Hypothalamus (tissue), 51 donors: ENCODE measurements at places on chromosomes 4 and X.

DNA sequence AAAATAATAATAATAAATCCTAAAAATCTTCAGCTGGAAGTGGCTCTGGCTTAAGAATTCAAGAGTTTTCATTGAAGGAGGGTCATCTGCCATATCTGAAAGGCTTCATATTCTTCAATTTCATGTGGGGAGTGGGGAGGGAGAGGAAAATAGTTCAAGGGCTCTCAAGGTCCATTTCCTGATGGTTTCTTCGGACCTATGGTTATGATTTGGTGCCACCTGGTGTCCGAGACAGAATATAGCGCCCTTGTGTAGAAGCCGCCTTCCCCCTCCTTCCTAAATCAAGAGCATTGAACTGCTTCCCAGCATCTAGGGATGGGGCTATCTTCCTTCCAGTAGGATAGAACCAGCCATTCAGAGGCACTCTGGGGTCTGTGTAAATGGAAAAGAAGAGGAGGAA, 34.3 kb downstream of the NLGN3 start:
- DNase-seq, result no peak

DNA sequence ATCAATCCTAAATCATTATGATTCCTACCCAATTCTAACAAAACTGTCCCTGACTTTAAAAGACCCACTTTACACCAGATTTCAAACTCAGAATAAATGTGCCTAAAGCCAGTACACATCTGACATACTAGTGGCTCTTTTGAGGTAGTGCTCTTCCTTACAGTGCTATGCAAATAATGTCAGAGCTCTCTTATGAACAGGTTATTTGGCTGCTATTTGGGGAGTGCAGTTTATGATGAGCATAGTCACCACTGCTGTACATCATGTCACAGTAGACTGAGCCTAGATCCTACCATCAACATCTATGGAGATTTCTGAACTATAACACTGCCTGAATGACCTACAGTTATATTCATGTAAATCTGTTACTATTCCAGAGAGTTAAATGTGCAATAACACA, 50.4 kb upstream of the PAGE5 start:
- no peak for DNase-seq

DNA sequence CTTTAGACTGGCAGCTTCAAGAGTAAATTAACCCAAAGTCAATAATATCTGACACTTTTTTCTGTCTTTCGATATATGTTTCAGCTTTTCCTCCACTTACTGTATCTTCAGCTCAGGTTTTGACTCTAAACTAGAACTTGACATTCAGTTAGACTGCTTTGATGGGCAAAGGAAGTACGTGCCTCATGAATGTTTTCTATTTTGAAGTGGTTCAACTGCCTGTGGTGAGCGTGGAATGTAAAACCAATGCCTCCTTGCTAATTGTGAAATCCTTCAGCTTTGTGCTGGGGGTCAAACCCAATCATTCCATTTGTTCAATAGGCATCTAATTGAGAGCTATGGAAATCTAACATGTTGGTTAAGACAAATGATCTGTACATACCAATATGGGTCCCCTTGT, 857.0 kb upstream of the HTR2C start:
- DNase-seq, result no peak

GRCh38 chrX:119273420-119274192, 37.5 kb downstream of the PGRMC1 start:
- DNase-seq, result no peak

GRCh38 chr4:153140294-153140693, 63.9 kb upstream of the TRIM2 start:
- no peak for DNase-seq

- no peak for DNase-seq
These were observed 10.9 kb downstream of the DCK start for GRCh38 chr4:71004281-71004851.

- DNase-seq, result no peak
These were observed 20.5 kb downstream of the PAGE2 start for GRCh38 chrX:55109306-55109705.

- no peak for DNase-seq
These were observed 1.1 kb upstream of the HTATSF1 start for GRCh38 chrX:136496186-136496763.

DNA sequence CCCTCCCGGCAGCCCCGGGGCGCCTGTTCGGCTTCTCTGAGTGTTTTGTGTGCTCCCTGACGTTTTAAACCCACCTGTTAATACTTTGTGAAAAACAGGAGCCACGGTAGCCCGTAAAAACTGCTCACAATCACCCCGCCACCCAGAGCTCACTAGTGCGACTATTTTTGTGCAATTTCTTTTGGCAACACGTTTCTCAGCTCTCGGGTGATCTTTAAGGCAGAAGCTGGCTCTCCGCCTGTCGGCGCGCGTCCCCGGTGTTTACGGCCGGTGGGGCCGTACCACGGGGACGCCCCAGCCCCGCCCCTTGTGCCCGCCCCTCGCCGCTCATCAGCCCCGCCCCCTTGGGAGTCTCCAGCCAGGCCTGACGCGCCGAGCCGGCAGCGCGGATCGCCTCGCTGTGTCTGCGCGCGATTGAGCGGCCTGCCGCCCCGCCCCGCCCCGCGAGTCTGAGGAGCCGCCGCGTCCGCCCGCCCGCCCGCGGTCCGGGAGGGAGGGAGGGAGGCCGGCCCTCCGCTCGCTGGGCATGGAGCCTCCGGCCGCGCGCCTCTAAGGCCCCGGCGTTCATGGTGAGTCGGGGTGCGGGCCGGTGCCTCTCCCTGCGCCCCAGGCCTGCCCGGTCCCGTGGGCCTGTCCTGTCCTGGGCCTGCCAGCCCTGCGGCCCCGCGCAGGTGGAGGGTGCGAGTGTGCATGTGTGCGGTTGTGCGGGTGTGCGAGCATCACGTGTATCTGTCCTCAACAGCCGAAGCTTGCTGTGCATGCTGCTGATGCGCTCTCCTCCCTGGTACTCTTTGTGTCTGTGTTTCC, 56.2 kb upstream of the TADA2B start:
- DNase-seq, result peak; percentile 98

- no peak for DNase-seq
These were observed 4.1 kb downstream of the DCK start for GRCh38 chr4:70997546-70997945.

GRCh38 chr4:155629183-155629825, 37.3 kb upstream of the GUCY1A1 start:
- no peak for DNase-seq

- no peak for DNase-seq
These were observed 607.8 kb downstream of the FSTL5 start for GRCh38 chr4:161555689-161556660.

DNA sequence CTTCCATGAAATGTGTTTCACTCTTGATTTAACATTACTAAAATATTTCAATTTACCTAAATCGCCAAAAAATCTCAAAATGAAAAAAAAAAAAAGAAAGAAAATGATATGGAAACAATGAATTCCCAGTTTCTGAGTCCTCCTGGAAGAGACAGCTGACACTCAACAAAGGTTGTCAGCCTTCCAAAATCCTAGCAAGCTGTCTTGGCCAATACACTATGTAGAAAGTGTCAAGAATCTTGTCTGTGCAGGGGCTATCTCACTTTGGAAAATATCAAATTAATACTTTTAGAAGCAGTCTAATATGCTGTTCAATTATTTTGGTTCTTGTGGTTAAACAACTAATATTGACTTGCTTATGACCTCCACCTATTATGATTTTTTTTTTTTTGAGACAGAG, 8.7 kb downstream of the DKK2 start:
- no peak for DNase-seq

DNA sequence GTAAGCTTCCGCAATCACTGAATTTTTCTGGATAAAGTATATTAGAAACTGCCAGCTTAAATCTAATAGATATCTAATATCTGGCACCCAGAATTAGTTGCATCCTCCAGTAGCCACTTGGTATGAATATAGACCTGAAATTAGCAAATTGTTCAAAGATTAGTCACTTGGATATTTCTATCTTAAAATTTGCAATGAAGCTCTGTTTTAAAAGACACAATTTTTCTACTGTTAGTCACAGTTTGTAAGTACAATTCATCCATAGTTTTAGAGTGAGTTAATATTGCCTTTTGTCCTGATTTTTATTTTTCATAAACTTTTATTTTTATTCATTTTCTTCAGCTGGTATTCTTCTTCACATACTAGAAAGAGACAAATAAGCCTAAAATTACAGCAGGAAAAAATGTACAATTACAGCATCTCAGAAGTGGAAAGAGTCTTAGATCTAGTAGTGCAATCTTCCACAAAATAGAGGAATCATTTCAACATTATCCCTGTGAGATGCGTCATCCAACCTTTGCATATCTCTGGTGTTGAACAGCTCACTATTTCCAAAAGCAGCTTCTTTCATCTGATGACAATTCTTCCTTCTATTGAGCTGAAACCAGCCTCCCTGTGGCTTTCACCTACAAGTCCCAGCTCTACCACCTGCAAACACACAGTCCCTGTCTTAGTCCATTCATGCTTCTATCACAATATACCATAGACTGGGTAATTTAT, 190.0 kb upstream of the AR start:
- DNase-seq, result no peak
